Activated naive CD4-positive, alpha-beta T cell treated with anti-CD3 and anti-CD28 coated beads, Interleukin-2, amount 50 U/mL, for 16 hours (primary cell): ENCODE measurements at places on chromosomes 5 and 9.

DNA sequence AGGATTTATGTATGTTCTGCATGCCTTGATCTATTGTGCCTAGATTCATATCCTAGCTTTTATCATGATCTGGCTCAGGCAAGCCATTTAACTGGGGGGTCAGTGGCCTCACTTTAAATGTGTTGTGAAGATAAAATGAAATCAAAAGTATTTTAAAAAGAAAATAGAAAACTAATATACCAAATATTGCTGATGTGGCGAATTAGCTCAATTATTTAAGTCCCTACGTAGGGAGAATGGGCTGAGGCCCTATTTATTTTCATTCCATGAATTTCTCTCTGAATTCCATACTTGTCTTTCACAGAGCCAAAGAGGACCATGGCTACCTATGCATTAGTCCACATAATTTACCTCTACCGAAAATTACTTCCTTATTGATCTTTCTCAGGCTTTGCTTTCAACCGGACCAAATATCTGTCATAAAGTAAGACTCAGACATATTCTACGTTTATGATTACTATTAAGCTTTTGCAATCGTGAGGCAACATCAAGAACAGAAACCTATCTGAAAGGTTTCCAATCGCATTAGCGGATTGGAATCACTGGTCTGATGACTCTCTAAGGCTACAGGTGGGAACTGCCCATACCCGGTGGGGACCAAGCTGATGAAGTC is 1.7 kb downstream of the MBLAC2 start:
- no peak for DNase-seq

- no peak for DNase-seq
Measured at GRCh38 chr5:126410623-126411022, 12.6 kb upstream of the GRAMD2B start.

GRCh38 chr5:158283397-158283796 is 424.5 kb upstream of the CLINT1 start:
- no peak for DNase-seq

GRCh38 chr5:96141749-96142148 is 180.1 kb upstream of the ELL2 start:
- DNase-seq = no peak
